ENCODE measurements at places on chromosomes 12 and 14.

DNA sequence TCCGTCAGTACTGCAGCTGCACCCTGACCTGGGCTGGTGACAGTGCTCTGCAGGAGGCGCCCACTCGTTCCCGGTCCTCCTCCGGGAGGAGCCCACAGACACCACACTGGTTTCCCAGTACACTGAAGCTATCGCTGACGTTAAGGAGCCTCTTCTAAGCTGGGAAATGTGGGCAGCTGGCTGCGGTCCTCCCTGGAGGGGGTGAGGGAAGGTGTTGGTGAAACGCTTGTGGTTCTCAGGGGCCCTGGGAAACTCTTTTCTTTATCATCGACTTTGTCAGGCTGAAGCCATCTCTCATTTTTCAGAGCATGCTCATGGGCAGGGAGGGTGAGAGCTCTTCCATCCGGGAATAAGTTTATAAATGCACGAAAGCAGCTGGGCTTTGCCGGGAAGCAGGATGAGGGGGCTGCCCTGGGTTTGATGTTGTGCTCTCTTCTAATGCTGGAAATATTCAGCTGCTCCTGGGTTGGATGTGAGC lies 176.0 kb downstream of the CHST11 start:
- no peak for DNase-seq

GRCh38 chr12:132907216-132907615 lies 19.8 kb upstream of the CHFR start:
- DNase-seq, result no peak

- peak; percentile 5 for DNase-seq
Observed at GRCh38 chr14:59919570-59920377, at the start of gene LRRC9. Gene LRRC9 (plus strand): TSS chr14:59920144.

DNA sequence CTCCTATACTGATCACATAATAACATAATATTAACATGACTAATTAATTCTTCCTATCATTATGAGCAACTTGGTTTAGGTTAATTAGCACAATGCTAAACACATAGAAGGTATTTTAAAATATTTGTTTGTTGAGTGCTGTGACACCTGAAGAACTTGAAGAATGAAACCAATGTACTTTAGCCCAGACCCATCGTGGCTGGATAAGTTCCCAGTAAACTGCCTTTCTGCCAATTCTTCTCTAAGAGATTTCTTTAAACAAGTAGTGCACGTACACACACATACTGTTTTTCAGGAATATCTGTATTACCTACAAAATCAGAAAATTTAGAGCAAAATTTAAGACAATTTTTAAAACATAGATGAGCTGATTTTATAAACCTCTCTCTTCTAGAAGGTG lies 207.4 kb upstream of the SSTR1 start:
- DNase-seq, result no peak

DNA sequence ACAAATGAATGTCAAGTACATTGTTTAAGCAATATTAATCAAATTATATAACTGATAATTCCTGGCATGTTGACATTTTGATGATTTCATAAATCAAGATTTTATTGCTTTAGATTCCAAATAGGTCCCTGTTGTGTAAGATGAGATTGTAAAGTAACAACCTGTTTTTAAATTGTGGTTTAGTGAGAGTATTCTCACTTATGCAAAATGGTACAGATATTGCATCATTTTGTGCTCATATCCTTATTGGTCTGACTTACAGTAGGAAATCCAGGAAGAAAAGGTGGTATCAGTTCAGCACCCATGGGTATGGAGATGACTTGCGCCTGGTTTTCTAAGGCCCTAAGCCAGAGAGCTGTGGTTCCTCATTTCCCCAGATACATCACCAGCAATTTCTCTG lies 165.5 kb downstream of the KIF21A start:
- no peak for DNase-seq

DNA sequence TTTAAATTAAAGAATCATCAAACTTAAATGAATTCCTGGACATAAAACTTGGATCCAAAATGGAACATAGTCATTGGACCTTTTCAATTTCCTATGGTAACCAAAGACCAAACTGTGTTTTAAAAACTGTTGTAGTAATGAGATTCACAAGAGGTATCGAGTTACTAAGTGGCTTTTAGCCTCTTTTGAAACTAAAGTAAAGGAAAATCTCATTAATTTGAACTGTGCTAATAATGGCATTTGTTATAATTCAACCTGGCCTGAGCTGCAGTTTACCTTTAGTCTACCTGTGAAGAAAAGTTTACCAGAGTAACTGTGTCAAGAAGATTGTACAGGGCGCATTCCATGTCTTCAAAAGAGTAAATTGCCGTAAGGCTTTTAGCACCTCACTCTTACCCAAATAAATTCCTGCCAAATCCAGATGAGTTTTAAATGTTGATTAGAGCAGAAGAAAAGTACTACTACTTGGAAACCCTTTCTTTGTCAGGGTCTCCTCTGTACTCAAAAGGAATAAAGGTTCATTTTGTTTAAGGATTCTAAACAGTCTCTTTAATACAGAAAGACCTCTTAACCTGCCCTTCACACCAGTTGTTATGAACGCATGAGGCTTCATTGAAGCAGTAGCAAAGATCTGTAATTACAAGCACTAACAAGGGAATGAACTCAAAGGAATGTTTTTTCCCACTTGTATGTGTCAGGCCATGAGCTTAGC lies 17.1 kb upstream of the MED13L start:
- DNase-seq, result no peak

DNA sequence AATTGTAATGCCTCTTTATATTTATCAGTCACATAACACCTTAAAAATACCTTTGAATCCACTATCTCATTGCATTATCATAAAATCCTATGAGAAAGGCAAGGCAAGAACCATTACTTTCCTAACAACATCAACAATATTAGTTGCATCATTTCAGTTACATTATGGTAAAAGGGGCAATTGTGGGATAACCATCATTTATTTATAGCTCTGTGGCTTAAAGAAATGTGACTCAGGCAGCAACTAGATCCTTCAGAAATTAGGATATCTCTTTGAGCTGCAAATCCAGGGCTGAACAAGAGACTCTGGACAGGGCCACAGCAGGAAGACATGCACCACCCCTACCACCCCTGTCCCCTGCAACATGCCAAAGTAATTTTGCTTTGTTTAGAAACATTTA lies 36.4 kb downstream of the EPS8 start:
- DNase-seq, result no peak

DNA sequence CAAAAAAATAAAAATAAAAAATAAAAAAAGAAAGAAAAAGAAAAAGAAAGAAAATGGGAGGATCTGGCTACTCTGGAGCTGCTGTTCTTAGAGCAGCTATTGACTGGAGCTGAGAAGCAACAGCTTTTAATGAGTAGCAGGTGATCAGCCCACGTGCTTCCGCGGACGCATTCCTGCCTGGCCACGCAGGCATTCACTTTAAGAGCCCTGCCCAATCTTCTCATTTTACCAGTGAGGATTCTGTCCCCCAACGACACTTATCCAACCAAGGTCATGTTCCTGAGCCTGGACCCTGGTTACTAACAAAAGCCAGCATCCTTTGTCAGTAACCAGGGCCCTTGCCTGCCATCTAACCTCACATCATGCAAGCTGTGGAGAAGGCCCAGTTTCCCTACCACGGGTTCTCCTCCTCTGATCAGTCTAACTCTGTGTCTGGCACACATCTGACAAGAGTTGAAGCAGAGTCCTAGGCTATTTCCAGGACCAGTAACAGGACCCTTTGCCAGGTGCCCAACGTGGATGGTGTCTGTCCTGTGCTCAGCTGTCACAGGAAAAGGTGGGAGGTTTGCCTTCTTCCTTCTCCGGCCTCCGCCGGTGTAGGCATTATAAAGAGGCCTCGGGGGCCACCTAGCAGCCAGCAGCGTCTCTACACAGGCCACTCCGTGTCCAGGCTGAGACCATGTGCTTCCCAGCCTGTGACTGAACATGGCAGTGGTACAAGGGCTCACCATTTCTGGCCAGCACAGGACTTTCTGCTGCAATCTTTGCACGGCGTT lies 60.9 kb upstream of the GPATCH2L start:
- DNase-seq, result no peak

DNA sequence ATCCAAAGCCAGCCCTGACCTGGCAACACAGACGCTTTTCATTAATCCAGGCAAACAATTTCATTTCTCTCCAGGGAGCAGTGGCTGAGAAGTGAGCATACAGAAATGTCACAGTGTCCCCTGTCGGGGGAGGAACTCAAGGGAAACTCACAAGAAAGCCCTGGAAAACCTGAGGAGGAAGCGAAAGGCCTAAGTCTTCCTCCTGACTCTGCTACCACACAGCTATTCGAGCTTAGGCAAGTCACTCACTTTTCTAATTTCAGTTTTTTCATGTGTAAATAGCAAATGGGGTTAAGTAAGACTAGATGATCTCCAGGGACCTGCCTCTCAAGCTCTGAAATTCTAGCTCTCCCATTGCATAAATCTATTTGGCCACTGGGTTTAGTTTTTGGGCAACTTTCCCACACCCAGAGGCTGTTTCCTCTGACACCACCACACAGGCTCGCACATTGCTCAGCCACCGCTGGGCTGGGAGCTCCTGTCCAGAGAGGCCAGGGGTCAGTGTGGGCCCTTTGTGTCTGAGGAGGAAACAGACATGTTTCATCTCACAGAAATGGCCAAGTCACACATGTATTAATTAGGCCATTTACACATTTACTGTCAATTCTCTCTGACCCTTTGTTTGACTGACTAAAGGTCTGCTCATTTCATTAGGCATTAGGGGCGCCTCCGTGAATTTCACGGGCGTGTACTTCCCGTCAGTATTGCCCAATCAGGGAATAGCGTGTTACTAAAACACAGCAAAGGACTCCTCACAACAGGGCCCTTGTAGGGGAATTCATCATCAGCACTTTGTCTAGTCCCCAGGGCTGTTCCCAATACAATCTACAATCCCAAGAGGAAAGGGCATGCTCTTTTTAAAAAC lies 9.8 kb upstream of the PNMA1 start:
- no peak for DNase-seq

GRCh38 chr14:103476065-103476464 lies 46.6 kb downstream of the CKB start:
- no peak for DNase-seq

- peak; percentile 53 for DNase-seq
Observed at GRCh38 chr12:2944401-2945047, 14.7 kb upstream of the TEAD4 start.

- no peak for DNase-seq
Observed at GRCh38 chr14:103123634-103124500, 606 bp downstream of the TNFAIP2 start.

DNA sequence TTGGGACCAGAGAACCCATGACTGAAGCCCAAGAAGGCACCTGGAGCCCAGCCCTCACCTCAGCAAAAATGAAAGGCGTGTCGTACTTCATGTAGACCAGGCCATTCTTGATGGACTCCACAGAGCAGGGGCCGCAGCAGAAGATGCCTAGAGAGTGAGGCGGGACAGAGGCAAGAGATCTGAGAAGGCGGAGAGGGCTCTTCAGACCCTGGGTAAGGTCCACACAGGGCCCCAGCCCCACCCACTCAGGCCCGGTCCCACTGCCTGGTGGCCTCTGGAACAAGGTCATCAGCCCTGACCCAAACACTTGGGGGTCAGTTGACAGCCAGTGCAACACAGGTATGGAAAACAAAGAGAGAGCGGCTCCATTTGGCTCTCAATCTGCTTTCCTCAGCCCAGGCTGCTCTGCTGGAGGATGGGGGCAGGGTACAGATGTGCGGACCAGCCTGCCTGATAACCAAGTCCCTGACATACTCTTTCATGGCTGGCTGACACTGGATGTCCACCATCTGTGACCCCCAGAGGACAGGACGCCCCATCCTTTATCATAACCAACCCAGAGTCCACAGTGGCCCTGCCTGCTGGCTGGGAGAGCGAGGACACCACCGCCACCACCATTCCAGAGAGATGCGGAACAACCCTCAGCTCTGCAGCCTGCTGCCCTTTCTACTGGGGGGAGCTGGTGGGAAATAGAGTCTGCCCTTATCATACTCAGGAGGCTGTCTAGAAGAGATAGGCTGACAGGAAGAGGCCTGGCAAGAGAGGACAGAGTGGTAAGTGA lies 6.9 kb downstream of the TGM1 start:
- DNase-seq, result no peak

DNA sequence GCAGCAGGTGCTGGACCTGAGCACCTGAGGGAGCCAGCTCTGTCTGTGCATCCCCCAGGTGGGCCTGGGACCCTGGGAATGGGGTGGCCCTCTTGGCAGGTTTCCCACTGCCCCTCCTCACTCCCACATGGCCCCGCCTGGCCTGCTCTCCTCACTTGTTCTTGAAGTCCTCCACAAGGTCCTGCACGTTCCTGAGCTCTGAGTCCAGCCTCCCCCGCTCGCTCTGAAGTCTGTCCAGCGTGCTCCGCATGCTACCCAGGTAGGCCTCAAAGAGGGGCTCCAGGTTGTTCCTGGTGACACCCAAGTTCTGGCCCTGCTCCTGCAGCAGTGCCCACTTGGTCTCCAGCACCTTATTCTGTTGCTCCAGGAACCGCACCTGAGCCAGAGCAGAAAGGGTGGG lies 2.9 kb downstream of the KRT79 start:
- no peak for DNase-seq

DNA sequence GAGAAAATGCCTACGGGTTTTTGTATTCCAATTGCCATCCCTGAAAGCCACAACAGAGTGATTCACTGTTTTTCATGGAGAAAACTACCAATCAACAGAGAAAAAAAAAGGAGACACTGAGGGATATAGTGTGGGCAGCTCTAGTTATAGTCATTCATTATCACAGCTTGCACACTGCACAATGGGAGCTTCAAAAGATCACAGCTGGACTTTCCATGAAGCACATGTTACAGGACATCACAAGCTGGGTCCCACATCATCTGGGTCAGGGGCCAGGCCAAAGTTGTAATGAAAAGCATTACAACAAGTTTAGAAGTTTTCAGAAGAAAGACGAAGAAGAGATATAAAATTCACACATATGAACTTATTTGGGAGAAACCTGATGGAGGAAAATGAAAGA lies 41.5 kb downstream of the RERG start:
- no peak for DNase-seq

DNA sequence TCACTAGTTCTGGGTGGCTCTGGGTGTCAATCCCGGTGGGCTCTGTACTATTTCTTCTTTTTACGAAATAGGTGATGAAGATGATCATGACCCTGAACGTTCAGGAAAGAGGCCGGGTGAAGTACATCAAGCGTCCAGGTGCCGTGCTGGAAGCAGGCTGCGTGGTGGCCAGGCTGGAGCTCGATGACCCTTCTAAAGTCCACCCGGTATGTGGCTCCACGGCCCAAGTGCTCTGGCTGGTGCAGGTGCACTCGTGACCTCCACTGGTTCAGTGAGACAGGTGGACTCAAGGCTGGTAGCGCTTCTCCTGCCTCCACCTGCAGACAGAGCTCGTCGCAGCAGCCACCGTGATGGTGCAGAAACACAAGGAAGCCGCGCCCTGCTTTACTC lies 85.1 kb downstream of the ACACB start:
- no peak for DNase-seq

- DNase-seq, result no peak
Observed at GRCh38 chr14:101328412-101329028, 232.8 kb upstream of the DIO3 start.

DNA sequence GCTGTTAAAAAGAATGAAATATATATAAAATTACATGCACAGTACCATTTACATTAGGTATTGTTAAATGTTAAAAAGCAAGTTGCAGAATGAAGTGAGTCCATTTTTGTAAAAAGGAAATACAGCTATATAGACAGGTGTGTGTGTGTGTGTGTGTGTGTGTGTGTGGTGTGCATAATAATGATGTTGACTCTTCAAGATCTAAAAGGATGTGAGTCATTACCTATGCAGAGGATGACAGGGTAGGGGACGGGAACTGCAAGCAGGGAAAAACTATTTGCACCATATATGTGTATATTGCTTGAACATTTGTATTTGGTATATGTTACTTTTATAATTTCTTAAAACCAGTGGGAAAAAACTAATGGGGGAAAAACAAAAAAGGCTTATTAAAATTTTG lies 3.1 kb downstream of the C14orf39 start:
- DNase-seq, result no peak
